Stimulated activated CD8-positive, alpha-beta memory T cell treated with anti-CD3 and anti-CD28 coated beads, Interleukin-2, amount 100 ng/mL, for 48 hours (primary cell): ENCODE measurements at places on chromosomes 16 and 17.

DNA sequence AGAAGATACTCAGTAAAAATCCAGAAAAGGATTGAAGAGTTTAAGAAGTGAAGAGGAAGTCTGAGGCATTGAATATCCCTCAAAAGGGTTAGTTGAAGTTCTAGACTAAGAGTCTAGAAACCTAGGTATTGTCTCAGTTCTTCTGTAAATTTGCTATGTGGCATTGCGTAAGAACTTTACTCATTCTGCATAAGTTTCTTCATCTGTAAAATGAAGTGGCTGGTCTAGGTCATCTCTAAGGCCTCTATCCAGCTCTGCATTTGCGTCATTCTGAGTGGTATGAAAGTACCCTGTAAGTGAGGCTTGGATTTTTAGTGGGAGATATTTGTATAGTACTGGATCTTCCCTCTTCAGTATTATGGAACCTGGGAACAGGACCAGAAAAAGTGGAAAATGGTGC lies 130.2 kb downstream of the MYO1D start:
- no peak for DNase-seq

DNA sequence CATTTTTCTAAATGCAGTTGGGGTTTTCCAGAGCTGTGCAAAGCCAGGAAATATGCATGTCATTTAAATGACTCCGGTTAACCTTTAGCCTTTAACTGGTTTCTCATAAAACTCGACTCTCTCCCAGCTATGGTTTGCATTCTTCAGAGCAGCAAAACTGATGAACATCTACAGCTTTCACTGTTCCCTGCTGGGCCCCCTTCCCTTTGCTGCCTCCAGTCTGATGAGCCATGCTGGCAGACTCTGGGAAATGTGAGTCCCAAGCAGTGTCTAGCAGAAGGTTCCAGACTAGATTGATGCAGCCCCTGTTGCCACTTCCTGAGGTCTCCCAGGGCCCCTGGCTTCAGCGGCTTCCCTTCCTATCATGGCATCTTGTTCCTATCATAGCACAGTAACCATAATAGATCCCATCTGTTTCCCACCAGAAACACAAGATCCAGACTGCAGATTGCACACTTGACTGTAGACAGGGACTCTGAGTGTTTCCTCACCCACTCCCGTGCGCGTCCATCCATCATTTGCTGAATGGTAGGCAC lies 135.4 kb downstream of the CLEC16A start:
- no peak for DNase-seq

DNA sequence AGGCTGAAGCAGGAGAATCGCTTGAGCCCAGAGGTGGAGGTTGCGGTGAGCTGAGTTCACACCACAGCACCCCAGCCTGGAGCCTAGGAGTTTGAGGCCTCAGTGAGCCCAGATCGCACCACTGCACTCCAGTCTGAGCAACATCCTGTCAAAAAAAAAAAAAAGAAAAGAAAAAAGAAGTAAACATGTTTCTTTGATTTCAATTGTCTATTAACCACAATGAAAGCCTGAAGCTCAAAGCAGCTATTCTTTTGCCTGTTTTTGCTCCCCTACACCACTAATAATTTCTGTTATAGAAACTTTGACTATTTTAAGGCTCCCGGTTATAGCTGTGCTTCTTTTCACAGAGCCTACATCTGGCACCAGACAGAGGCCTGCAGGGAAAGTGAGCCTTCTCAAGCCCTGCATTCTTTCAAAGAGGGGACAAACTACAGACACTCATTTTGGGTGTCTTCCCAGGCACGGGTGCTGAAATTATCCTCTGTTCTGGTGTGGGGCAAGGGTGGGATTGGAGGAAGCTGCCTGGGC lies 14.2 kb upstream of the SLC52A1 start:
- DNase-seq: no peak

DNA sequence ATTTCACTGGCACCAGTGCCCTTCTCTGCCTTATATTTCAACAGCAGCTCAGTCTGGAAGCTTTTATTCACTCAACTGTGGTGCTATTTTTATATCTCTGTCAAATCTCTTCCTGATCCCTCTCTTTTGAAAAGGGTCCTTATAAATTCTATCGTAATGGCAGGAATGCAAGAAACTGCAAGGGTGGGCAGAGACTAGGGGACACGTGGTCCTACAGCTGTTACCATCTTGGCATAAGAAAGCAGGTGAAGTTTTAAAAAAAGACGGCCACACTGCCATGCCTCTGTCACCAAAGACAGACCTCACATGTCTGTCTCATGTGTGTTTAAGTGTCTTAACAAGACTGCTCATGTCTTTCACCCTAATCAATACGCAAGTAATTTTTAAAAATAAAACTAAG lies 368.4 kb upstream of the CDH11 start:
- no peak for DNase-seq

DNA sequence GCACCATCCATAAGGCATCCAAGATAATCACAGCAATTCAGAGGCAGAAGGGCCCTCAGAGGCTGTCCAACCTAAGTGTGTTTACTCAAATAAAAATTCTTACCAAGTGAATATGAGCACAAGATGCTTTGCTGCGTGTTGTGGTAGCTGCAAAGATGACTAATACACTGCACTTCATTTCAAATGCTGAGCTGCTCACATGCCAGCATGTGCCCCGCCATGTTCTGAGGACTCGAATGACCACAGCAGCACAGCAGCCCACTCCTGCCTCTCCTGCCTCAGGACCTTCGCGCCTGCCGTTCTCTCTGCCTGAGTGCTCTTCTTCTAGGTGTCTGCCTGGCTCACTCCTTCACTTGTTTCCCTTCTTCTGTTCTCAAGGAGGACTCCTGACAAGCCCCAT lies 19.0 kb downstream of the PIK3R5 start:
- no peak for DNase-seq

DNA sequence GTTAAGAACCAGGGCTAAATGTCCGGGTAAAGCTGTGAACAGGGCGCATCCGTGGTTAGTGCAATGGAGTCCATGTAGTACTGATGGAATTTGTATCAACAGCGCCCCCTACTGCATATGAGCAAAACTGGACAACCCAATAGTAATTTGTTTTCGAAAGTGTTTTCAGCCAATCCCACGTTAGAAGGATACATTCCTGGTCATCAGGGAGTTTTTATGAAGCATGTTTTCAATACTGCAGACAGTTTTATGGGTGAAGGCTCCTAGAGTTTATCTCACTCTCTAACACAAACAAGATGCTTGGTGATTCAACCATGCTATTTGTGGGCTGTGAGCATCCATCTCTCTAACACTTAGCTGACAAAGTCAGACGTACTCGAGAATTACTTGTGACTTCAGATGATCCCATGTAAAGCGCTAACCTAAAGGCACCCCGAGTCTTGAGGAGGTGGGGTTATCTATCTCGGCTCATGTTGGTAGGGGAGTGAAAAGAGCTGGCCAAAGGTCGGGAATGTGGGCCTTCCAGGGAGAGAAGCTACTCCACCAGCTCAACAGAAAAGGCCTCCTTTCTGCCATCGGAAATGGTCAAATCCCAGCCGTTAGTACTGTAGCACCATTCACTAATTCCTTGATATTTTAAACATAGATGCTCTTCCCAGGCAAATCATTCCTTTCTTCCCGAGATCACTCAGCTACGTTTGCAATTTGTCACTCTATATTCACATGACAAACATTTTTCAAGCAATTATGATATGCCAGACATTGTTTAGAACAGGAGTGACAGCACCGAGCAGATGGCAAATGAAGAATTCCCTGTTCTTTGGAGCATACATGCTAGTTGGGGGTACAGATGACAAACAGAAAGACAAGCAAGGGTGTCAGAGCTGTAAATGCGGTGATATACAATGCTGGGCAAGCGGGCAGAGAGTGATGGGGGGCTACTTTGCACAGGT lies 46.9 kb upstream of the HNF1B start:
- DNase-seq: peak; percentile 13

DNA sequence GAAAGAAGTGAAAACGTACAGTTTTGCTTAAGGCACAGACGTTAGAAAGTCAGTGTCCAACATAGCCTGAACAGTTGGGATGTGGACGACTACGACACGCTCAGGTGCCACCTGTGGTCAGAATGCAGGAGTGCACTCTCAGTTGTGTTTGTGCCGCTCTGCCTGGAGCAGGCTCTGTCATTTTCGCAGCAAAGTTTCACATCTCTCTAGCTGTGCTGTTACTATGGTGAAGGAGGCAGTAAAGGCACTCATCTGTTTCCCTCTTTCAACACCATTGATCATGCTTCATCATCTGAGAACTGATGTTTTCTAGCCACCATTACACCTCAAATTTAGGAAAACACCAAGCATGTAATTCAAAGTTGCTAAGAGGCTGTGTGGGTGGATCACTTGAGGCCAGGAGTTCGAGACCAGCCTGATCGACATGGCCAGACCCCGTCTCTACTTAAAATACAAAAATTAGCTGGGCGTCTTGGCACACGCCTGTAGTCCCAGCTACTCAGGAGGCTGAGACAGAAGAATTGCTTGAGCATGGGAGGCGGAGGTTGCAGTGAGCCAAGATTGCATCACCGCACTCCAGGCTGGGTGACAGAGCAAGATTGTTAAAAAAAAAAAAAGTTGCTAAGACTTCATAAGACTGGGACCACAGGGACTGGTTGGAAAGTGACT lies 44.9 kb upstream of the DNAJA2 start:
- peak; percentile 17 for DNase-seq

DNA sequence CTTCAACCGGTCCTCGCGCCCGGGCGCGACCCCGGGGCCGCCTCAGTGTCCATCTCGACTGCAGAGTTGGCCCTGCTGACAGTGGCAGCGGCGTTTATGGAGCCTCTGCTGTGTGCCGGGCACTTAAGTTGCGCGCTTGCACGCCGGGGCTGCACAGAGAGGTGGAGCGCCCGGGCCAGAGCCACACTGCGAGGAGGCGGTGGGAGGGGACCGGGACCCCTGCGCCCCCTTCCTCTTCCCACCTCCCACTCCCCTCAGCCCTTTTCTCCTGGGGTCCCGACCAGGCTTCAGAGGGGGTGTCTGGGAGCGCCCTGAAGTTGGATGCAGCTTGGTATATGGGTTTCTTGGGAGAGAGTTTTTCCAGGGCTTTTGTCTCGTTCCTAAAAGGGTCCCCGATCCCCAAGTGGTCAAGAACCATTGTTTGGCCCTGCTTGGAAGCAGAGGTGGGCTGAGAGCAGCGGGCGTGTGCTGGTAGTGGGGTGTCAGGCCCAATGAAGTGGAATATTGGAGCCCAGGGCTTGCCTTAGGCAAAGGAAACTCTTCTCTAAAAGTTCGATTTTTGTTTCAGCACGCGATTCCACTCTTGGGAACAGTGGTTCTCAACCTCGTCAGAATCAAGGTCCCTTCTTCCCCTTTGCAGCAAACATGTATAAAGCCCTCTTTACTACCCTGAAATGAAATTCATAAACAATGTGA lies 605 bp downstream of the MRTFB start:
- no peak for DNase-seq

GRCh38 chr17:75430159-75430974 lies 24.9 kb upstream of the GRB2 start:
- DNase-seq: no peak

DNA sequence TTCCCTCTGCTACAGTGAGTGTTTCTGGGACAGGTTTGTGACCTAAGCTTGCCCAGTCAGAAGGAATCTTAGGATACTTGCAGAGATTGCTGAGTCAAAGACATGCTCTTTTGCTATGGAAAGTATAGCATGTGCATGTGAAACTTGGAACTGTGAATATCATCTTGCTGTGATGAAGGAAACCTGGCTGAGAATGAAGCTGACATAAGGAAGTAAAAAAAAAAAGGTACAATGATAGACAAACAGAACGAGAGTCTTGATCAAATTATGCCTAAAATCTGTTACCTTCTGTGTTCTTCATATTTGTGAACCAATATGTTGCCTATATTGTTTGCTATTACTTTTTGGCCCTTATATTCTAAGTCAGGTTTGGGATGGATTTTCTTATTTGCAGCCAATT lies 525.7 kb downstream of the NPIPA7 start:
- no peak for DNase-seq

DNA sequence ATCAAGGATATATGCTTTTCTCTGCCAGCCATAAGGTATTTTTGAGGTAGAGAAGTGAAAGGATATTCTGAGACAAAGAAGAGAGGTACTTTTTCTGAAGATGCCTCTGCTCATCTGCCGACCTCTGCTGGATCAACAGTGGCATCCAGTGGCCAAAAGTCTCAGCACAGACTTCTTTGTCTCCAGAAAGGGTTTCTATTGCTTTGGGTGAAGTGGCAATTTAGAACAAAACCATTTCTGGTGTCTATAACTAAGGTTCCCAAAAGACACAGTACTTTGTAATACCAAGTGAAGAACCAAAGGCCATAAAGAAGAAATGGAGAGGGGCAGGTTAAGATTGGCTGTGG lies 155.2 kb upstream of the C17orf78 start:
- DNase-seq: no peak

GRCh38 chr16:68356919-68357286 lies 46.1 kb downstream of the PRMT7 start:
- DNase-seq: no peak

- DNase-seq: no peak
Measured at GRCh38 chr17:65609286-65609685, 47.8 kb upstream of the AXIN2 start.

DNA sequence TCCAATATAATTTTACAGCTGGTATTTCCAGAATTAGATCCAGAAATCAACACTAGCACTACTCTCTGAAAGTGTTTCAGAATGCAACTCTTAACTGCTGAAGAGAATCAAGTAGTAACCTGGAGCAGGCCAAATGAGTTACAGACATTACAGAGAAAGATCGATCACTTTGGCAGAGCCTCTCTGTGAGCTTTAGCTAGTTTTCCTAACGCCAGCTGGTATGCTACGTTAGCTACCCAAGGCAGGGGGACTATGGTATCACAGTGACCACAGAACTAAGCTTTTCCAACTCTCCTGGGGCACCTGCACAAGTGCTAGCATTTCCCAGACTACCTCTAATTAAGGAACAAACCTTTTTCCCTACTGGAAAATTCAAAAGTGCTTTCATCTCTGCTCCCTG lies 30.4 kb downstream of the TRAF4 start:
- DNase-seq: no peak

GRCh38 chr17:907725-908124 lies 71.9 kb downstream of the NXN start:
- no peak for DNase-seq

DNA sequence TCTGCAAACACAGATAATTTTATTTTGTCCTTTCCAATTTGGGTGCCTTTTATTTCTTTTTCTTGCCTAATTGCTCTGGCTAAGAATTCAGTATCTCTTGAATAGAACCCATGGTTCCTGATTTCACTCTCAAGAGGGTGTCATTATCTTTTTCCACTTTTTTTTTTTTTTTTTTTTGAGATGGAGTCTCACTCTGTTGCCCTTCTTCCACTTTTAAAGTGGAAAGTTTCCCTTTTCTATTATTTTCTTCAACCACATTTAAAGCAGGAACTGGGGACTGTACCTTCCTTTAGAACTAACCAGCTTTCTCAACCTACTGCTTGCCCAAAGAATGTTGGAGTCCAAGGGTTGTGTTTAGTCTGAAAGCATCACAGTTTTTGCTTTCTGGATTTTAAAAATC lies 31.1 kb downstream of the SLFN11 start:
- no peak for DNase-seq

GRCh38 chr17:67995570-67996263 lies 552 bp downstream of the C17orf58 start:
- DNase-seq: no peak

GRCh38 chr16:87927195-87927562 lies 9.2 kb downstream of the CA5A start:
- DNase-seq: no peak
